Cardiac muscle cell (in vitro differentiated cells and primary cell): ENCODE measurements at places on chromosomes 5 and 9. TPM values are rescaled to one million over a fixed set of nuclear protein-coding genes. Genes with fewer than 3 reads are reported as not detected.

DNA sequence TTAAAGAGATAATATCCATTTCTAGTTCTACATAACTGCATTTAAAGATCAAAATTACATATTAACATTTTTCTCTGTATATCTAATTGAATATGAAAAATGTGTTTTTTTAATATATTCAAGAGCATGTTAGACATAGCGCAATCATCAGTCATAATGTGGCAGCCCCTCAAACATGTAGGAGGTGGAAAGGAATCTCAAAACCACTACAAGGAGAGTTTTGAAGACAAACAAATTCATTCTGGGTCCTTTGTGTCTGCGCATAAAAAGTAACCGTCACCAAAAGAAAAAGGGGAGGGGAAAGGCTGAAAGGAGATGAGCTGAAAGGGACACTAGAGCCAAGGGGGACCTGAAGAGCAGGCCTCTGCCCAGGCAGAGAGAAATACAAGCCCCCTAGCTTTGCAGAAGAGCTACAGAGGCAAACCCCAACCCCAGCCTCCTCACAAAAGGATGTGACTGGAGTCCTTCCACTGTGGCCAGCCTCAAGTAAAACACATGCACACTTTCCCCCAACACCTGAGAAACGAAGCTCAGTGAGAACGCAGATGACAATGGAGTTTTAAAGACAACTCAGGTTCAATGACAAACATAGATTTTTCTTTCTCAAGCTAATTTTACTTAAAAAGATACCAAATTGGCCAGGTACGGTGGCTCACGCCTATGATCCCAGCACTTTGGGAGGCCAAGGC lies 62.0 kb downstream of the MAPKAP1 start:
- no peaks in the 10 kb centered on the region for H3K27me3 ChIP-seq
- no peaks in the 10 kb centered on the region for H3K4me1 ChIP-seq
- no peak overlapping the region for H3K4me3 ChIP-seq
- no peaks in the 10 kb centered on the region for H3K36me3 ChIP-seq
- no peak for DNase-seq

- no peaks in the 10 kb centered on the region for H3K27me3 ChIP-seq
- H3K27ac ChIP-seq = no peak overlapping the region
- no peaks in the 10 kb centered on the region for H3K4me1 ChIP-seq
- no peaks in the 10 kb centered on the region for H3K36me3 ChIP-seq
- H3K4me3 ChIP-seq = no peak overlapping the region
Measured at GRCh38 chr5:58094031-58094430, 365.9 kb downstream of the PLK2 start.

Gene ACTBL2
- total RNA-seq = not detected in 2 replicates

DNA sequence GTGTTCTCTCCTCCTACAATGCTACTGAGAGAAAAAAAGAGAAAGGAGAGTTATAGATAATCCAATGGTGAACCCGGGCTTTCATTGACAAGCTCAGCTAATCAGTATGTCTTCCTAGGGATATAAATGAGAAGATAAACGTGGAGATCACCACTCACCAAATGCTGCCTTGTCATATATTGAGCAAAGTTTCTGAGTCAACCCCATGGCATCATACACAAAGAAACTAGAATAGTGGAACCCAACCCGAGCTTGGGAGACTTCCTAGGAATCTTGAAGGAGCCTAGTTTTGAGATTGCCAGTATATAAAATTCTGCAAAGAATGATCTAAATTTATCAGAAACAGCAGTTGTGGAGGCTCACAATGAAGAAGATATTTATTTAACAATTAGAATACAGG lies 47.8 kb downstream of the PTPN3 start:
- peaks cover 5% of the 10 kb centered on the region for H3K4me1 ChIP-seq
- no peak overlapping the region for H3K27ac ChIP-seq
- no peak overlapping the region for H3K4me3 ChIP-seq
- no peak for DNase-seq
- H3K36me3 ChIP-seq = no peaks in the 10 kb centered on the region

DNA sequence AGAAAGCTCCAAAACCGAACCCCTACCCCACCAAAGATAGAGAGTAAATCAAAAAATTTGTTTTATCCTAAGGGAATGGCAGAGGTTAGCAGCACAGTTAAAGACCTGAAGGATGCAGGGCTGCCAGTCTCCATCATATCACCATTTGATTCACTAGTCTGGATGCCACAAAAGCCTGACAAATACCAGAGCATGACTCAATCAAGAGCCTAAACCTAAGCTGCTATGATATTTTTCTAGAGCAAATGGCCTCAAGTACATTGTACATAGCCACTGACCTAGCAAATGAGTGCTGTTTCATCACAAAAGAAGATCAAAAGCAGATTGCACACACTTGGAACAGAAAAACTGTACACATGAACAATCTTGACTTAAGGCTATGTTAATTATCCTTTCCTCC lies 48.0 kb downstream of the DPYSL3 start:
- no peaks in the 10 kb centered on the region for H3K36me3 ChIP-seq
- H3K27me3 ChIP-seq = no peaks in the 10 kb centered on the region
- no peak for DNase-seq
- no peaks in the 10 kb centered on the region for H3K4me1 ChIP-seq

Gene PCDHB16
- total RNA-seq = 4.8 and 6.3 TPM in 2 replicates

DNA sequence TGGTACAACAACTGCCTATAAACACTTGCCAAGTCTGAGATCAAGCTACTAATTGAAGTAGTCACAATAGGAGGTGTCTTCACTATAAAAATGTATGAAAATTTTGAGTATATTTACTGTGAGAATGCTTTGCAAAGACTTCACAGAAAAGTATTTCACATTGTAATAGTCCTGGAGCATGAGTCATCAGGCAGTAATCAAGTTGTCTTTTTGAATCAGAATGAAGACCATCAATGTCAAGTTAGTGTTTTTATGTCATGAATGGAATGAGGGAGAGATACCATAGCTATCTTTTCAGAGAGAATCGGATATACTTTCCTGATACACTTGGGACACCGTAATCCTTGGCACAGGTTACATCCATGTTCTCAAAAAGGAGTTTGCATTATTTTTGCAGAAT lies 466.9 kb upstream of the ARRDC3 start:
- DNase-seq = no peak
- H3K4me1 ChIP-seq = no peaks in the 10 kb centered on the region
- no peaks in the 10 kb centered on the region for H3K36me3 ChIP-seq
- H3K4me3 ChIP-seq = no peak overlapping the region

- DNase-seq = peak; percentile 86
- no peaks in the 10 kb centered on the region for H3K27me3 ChIP-seq
- no peak overlapping the region for H3K4me3 ChIP-seq
Measured at GRCh38 chr5:57416278-57416994, 66.2 kb downstream of the ACTBL2 start.

Gene IL5
- not detected in 2 replicates for total RNA-seq

- no peaks in the 10 kb centered on the region for H3K4me1 ChIP-seq
- H3K27me3 ChIP-seq = peaks cover 24% of the 10 kb centered on the region
Measured at GRCh38 chr5:143676802-143677201, 135.2 kb upstream of the HMHB1 start.

GRCh38 chr9:96185518-96186156 lies 116.3 kb downstream of the HSD17B3 start:
- H3K4me3 ChIP-seq = no peak overlapping the region
- H3K27me3 ChIP-seq = no peaks in the 10 kb centered on the region
- no peak for DNase-seq

GRCh38 chr5:82074950-82075349 lies 103.1 kb downstream of the ATG10 start:
- H3K27ac ChIP-seq = peak overlapping the region; percentile 52
- no peaks in the 10 kb centered on the region for H3K27me3 ChIP-seq
- no peak for DNase-seq
- H3K4me3 ChIP-seq = no peak overlapping the region
- H3K4me1 ChIP-seq = no peaks in the 10 kb centered on the region

DNA sequence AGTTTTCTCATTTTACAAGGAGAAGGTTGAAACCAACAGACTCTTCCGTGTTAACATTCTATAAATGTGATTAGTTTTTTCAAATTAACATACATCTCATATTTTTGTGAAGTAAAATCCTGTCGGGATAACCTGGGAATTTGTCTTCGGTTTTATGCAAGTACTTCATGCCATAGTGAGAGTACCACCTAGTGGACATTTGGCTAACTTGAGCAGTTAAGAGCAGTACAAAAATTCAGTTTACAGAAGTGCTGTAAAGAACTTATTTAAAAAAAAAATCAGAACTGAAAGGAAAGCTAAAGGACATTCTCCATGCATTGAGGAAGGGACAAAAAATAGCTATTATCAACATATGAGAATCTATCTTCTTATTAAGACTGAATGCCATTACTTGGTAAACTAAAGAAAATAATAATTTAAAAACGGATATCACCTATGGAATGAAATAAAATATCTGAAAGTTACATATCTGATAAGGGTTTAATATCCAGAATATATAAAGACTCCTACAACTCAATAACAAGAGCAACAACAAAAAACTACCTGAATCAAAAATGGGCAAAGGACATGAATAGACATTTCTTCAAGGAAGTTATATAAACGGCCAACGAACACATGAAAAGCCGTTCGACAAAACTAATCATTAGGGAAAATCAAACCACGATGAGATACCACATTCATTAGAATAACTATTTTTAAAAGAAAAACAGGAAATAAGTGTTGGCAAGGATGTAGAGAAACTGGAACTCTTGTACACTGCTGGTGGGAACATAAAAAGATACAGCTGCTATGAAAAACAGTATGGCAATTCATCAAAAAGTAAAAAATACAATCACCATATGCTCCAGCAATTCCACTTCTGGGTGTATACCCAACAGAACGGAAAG lies 117.0 kb upstream of the GNA14 start:
- no peaks in the 10 kb centered on the region for H3K4me1 ChIP-seq
- H3K36me3 ChIP-seq = peaks cover 3% of the 10 kb centered on the region
- DNase-seq = peak; percentile 79
- no peaks in the 10 kb centered on the region for H3K27me3 ChIP-seq
- H3K27ac ChIP-seq = no peak overlapping the region
- no peak overlapping the region for H3K4me3 ChIP-seq

- H3K4me3 ChIP-seq = no peak overlapping the region
- H3K4me1 ChIP-seq = peaks cover 11% of the 10 kb centered on the region
- H3K36me3 ChIP-seq = no peaks in the 10 kb centered on the region
Measured at GRCh38 chr5:64814073-64814472, 45.3 kb downstream of the CWC27 start.

Gene OCLN
- total RNA-seq = 4.1 and 5.6 TPM in 2 replicates

GRCh38 chr9:17719053-17719452 lies 140.2 kb downstream of the SH3GL2 start:
- no peaks in the 10 kb centered on the region for H3K27me3 ChIP-seq
- H3K4me3 ChIP-seq = no peak overlapping the region
- no peaks in the 10 kb centered on the region for H3K36me3 ChIP-seq
- H3K27ac ChIP-seq = no peak overlapping the region

Gene MPDZ
- 50.6 and 83.1 TPM in 2 replicates for total RNA-seq

DNA sequence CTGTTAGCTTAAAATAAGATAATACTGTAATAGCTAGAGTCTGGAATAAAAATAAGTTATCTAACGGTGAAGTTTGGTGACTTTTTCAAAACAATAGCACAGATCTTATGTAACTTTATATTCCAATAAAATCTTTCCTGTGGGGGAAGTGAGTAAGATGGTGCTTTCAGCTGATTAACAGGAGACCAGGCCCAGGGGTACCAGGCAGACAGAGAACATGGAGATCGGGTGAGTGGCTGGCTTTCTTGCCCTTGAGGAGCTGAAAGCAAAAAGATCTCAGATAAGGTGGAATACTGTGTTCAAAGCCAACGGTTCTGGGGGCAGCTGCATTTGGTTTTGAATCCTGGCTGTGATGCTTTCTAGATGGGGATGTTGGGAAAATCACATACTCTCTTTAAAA lies 61.3 kb downstream of the MAT2B start:
- H3K4me1 ChIP-seq = peaks cover 3% of the 10 kb centered on the region
- no peak overlapping the region for H3K27ac ChIP-seq
- no peak overlapping the region for H3K4me3 ChIP-seq
- peaks cover 28% of the 10 kb centered on the region for H3K27me3 ChIP-seq

DNA sequence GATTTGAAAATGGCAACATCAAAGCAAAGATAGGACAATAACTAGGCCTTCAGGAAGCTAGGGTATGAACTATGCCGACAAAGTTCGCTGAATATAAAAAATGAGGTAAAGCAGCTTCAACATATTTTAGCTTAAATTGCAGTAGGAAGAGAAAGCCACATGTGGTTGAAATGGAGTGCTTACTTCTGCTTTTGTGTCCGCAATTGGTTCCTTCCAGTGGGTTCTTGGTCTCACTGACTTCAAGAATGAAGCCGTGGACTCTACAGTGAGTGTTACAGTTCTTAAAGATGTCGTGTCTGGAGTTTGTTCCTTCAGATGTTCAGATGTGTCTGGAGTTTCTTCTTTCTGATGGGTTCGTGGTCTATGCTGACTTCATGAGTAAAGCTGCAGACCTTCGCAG lies 95.2 kb downstream of the APTX start:
- no peaks in the 10 kb centered on the region for H3K27me3 ChIP-seq
- H3K4me3 ChIP-seq = no peak overlapping the region
- DNase-seq = no peak
- no peak overlapping the region for H3K27ac ChIP-seq
- H3K4me1 ChIP-seq = no peaks in the 10 kb centered on the region

Gene DMGDH
- 4.3 and 8.9 TPM in 2 replicates for total RNA-seq

DNA sequence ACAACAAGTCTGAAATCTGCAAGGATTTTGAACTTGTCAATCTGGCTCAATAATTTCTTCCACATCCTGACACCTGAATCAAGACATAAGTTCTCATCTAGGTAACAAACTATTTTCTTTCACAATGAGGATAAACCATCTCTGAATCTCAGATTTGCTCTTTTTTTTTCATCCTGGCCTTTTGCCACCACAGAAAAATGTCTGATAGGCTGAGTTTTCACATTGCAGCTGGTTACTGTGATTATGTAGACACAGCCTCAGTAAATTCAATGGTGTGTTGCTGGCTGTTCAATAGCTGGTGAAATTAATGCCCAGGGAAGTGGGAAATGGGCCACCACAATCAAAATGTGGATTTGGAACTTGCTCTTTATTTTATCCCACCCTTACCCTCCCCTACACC lies 2.8 kb upstream of the ADRA1B start:
- H3K27me3 ChIP-seq = no peaks in the 10 kb centered on the region
- H3K36me3 ChIP-seq = no peaks in the 10 kb centered on the region
- no peak overlapping the region for H3K27ac ChIP-seq
- no peak overlapping the region for H3K4me3 ChIP-seq
- peak; percentile 52 for DNase-seq

Gene IRGM
- not detected in 2 replicates for total RNA-seq

- DNase-seq = no peak
- no peaks in the 10 kb centered on the region for H3K27me3 ChIP-seq
- no peaks in the 10 kb centered on the region for H3K36me3 ChIP-seq
Measured at GRCh38 chr5:157770665-157771064, 27.2 kb downstream of the LSM11 start.

GRCh38 chr9:38259056-38259455 lies 133.4 kb upstream of the ALDH1B1 start:
- H3K36me3 ChIP-seq = no peaks in the 10 kb centered on the region
- no peak overlapping the region for H3K4me3 ChIP-seq
- H3K27ac ChIP-seq = no peak overlapping the region
- no peak for DNase-seq
- H3K4me1 ChIP-seq = no peaks in the 10 kb centered on the region
